Stimulated activated CD8-positive, alpha-beta memory T cell treated with anti-CD3 and anti-CD28 coated beads, Interleukin-7, amount 100 ng/mL, for 4 hours (primary cell): ENCODE measurements at places on chromosomes 3 and 15.

DNA sequence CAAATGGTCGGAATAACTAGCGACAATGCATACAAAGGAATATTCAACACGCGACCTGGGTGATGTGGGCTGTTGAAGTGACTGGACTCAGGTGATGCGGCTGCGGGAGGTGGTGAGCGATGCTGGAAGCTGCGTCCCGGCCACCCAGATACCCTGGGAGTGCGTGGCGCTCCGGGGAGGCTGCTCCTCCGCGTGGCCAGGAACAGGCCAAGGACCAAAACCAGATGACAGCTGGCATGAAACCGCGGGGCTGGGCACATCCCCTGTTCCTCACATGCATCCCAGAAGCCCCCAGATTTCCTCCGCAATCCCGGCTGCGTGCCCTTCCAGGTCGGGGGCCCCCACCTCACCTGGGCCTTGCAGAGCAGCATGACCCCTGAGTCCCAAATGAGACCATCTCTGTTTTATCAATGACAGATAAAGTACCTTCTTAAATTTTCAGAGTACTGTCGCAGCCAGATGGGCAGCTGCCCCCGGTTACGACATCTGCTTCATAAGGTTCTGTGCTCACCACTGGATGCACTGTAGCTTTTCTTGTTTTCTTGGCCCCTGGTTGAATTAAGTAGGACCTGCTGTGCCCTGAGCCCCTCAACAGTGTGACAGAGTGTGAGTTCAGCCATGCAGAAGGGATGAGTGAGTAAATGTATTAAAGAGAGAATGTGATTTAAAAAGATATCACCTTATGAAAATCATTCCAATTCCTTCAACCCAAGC is 278.2 kb downstream of the GABRG3 start:
- DNase-seq: no peak

DNA sequence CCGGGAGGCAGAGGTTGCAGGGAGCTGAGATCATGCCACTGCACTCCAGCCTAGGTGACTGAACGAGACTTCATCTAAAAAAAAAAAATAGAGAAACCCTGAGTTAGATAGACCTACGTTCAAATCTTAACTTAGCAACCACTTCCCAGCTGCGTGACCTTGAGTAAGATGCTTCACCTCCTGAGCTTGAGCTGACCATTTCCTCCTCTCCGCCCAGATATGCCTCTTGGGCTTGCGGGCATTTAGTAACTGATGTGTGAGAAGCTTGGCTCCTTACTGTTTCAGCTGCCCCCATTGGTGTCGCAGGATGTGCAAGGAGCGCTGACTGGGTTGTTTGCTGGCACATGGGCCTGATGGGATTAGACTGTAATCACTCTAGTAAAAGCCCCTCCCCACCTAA is 26.9 kb upstream of the ATG7 start:
- no peak for DNase-seq

DNA sequence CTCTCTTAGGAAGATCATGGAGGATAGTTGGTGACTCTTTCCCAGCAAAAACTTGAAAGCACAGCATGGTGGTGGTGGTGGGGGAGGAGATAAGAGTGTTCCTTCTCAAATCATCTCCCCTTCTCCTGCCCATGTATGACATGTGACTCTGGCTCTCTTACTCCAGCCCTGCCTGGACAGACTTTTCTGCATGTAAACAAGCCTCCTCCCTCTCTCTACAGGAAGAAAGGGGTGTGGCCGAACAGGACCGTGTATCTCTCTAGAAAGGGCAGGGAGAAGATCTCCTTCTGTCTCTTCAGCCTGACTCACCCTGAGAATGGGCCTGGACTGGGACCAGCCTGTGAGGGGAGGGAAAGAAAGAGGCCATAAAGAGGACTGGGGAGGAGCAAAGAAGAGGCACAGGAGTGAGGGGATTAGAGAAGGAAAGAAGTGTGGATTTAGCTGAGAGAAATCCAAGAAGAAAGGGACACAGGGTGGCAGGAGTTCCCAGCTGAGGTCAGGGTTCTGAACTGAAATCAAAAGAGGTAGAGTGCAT is 1.5 kb downstream of the CELF6 start:
- DNase-seq: no peak

DNA sequence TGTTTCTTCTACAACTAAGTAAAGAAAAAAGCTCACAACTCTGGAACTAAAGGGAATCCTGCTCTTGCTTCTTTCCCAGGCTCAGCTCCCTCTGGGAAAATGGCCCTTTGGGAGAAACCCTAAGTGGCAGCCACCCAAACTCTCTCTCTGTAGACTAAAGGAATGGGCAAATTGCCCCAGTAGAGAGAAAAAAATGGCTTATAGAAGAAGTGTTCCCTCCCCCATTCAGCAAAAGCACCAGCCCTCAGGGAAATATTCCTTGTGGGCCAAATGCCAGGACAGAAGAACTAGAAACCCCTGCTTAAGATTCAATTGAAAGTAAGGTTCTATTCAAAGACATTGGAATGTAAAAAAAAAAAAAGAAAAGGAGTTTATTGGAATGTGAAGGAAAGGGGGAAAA is 603.7 kb upstream of the ALCAM start:
- no peak for DNase-seq

- peak; percentile 59 for DNase-seq
Observed at GRCh38 chr3:157239082-157239704, 79.2 kb upstream of the CCNL1 start.

GRCh38 chr15:32649342-32649741 is 7.8 kb downstream of the SCG5 start:
- DNase-seq: no peak

GRCh38 chr3:42491881-42492507 is 10.4 kb upstream of the VIPR1 start:
- no peak for DNase-seq

DNA sequence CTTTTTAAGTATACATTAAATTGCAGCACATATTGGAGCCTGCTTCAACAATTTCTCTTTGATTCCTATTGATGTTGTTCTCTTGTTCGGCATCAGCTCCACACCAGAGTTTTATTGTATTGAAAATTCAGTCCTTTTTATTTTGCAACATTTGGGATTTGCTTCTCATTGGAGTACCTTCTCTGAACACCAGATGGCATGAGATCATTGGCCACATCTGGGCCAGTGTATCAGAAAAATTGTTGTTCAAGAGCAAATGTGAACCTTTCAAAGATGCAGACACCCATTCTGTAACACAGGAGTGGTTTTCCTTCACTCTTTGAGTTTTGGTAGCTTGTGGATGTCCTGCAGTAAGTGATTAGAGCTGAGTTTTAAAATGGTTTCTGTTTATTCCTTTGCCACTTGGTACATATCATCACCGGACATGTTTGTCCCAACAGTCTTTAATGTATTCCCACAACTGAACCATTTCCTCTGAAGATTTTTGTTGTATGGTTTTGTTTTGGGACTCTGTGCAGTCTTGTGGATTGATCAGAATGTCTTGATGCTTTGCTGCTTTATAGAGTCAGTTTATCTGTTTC is 96.1 kb downstream of the MCTP2 start:
- no peak for DNase-seq

DNA sequence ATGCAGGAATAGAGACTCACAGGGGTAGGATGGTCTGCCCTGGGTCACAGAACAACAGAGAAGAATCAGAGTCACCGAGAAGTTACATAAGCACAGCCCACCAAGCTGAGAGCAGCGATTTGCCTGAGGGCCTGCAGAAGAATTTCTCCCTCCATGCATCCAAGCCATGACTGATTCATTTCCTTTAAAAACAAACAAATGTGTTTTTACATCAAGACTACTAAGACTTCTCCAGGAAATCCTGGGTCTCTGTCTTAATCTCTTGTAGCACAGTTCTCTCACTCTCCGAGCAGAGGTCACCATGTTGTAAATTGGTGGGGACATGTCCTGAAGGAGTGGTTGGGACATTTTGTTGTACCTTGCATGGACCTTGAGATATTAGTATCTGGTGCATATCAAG is 159.8 kb downstream of the THSD4 start:
- no peak for DNase-seq

- DNase-seq: no peak
Observed at GRCh38 chr15:58383876-58384275, 47.9 kb upstream of the LIPC start.

GRCh38 chr3:101724329-101725193 is at the start of gene CEP97:
TSS of gene CEP97 (plus strand) at chr3:101724614. CDS start at chr3:101724677, 63 bp downstream.
- peak; percentile 83 for DNase-seq

DNA sequence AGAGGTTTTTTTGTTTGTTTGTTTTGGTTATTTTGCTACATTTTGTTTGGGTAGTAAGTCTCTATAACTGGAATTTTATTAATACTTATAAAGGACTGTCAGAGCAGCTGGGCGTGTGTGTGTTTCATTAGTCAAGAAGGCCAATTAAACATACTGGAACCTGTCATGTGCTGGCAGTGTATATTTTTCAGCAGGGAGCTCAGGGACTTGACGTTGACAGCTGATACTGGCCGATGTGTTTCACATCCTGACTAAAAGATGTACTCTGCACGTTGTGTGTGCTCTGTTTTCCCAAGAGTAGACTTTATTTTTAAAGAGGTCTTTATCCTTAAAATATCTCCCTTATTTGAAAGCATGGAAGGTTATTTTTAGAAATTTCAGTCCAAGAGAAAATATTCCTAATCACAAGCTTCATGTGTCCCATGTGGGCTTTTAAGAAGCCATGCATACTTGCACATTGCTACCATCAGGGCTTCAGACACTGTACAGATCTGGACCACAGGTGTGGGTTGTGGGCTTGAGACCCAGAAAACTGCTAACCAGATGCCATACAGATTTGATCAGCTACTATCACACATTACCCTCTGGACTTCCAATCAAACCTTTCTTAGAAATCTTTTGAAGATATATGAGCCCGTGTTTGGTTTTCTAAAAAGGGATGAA is 135.9 kb downstream of the FEZF2 start:
- DNase-seq: no peak

DNA sequence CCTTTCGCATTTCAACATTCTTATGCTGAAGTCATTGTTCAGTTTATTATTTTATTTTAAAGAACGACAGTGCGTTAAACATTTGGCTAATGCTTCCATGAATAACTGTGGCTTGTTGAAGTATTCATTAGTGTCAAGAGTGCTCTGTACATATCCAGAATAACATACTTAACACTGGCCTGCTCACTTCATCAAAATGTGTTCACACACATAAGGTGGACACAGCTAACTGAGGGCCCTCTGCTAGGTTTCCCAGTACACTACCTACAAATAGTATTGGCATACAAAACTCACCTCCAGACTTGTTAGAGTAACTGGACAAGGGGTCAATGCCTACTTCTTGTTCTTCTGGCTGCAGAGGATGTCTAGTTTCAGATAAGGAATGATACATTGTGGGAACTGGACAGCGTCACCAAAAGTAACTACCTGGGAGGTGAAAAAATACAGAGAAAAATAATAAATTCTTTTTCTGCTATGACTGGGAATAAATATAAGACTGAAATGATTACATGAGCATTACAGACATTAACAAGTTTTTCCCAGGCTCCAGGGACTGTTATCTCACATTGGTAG is 234.2 kb downstream of the TBC1D5 start:
- DNase-seq: no peak

GRCh38 chr3:14884665-14885064 is 62.7 kb upstream of the NR2C2 start:
- DNase-seq: no peak

- no peak for DNase-seq
Observed at GRCh38 chr3:13132281-13132680, 59.1 kb upstream of the IQSEC1 start.

DNA sequence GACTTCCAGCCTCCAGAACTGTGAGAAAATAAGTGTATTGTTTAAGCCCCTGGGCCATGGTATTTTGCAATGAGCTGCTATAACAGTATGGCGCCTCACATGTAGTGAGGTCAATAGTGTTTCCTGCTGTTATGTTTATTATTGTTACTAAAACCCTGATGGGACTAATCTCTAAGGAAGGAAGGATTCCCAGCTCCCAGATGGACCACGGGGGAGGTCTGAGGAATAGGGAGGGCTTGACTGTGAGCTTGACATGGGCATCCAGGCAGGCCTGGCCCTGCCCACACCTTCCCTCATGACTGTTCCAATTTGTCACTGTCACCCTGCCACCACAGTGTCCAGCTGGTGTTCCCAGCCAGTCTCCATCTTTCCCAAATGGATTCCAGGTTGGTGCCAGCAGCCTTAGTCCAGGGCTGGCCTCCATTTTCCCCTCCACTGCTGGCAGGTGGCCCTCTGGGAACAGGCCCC is 14.5 kb upstream of the SLC41A3 start:
- DNase-seq: no peak

GRCh38 chr3:172367205-172368105 is 80.8 kb downstream of the GHSR start:
- no peak for DNase-seq

DNA sequence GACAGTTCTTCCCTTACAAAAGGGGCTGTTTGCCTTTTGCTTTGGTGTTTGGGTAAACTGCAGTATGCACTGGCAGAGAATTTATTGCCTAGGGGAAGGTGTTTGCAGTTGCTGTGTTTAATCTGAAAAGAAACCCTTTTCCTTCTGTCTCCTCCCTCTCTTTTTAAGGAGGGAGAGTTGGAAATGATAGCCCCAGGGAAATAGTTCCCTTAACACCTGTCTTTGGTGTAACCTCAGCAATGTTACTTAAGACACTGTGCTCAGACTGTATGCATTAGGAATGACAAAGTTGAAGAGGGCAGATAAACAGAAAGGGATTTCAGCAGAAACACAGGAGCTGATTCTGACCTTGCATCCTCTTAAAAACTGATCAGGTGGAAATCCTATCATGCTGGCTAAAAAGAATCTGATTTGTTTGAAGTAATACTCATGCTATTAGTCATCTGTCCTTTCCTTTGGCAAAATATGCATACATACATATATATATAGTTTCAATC is 125.4 kb downstream of the TP63 start:
- no peak for DNase-seq

- DNase-seq: no peak
Observed at GRCh38 chr3:164375995-164376394, 702.3 kb downstream of the SI start.

DNA sequence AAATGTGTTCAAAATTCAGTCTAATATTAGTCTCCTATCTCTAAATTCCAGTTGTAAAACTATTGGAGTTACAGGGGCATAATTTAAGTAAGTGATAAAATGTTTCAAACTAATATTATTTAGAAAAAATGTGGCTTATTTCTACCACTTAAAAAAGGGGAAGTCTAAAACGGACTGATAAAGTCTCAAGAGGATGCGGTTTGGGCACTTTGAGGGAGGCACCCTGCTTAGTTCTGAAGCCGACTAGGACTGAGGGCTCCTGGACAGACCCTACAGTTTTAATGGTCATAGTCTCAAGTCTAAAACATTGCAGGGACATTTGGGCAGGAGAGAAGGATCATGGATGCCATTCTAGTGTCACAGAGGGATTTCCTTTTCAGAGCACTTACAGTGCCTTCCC is 566.3 kb downstream of the NR2F2 start:
- no peak for DNase-seq

DNA sequence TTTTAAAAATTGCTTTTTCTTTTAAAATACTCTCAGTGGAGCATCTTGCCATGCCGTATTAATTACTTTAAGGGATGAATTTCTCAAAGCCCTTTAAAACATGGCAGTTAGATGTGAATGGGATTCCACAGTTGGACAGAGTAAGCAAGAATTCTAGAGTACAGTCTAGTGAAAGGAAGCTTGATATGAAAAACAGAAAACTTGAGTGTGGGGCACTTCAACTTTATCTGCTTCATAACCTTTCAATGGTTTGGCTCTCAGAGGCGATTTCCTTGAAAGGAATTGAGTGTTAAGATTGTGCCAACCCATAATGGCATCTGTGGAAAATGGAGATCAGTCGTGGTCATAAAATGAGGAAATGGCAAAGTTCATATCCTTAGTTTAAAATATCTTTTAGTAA is 127.7 kb upstream of the SAMMSON start:
- no peak for DNase-seq
